ENCODE measurements at places on chromosomes 13 and 19.

DNA sequence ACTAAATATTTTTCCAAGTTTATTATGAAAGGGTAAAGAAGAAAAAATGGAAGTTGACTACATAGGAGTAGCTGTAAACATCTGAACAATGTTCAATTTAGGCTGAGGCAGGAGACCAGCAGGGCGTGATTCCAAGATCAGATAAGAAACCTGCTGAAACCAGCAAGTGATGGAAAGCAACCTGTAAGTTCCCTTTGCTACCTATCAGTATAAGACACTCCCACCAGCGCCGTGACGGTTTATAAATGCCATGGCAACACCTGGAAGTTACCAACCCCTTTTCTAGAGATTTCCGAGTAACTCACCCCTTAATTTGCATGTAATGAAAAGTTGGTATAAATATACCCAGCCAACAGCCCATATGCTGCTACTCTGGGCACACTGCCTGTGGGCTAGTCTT lies 1.1 kb upstream of the ZNF45 start:
- DNase-seq: no peak

DNA sequence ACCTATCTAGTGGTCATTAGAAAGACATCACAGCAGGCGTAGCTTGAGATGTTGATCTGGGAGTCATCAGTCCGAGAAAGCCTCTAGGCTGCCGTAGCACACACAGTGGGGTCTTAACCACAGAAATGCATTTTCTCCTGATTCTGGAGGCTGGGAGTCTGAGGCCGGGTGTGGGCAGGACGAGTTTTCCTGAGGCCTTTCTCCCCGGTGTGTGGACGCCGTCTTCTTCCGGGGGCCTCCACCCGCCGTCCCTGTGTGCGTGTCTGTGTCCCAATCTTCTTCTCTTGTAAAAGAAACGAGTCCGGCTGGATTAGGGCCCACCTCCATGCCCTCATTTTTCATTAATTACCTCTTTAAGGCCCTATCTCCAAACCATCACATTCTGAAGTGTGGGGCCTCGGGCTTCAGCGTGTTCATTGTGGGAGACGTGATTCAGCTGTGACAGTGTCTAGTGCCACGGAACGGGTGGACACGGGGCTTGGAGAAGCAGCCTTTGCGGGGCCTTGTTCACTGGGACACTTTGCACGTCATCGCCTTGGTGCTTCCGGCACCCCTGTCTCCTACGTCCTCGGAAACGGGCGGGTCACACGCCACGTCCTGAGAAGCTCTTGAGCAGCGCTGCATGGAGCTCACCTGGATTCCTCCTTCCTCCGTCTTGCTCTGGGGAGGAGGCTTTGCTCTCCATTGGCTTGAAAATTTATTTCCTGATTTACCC lies 208.9 kb upstream of the SOX1 start:
- no peak for DNase-seq

- DNase-seq: no peak
Observed at GRCh38 chr13:49320975-49321374, 73.2 kb downstream of the CDADC1 start.

- DNase-seq: no peak
Observed at GRCh38 chr13:20222553-20222952, 9.6 kb downstream of the GJB6 start.

DNA sequence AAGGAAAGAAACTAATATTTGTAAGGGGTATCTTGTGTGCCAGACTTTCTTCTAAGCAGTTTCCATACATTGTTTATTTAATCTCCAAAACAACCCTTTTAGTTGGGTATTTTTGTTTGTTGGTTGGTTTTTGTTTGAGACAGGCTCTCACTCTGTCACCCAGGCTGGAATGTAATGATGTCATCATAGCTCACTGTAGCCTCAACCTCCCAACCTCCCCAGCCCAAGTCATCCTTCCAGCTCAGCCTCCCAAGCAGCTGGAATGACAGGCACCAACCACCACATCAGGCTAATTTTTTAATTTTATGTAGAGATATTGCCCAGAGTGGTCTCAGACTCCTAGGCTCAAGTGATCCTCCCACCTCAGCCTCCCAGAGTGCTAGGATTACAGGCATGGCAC lies 41.2 kb upstream of the LSM14A start:
- no peak for DNase-seq

DNA sequence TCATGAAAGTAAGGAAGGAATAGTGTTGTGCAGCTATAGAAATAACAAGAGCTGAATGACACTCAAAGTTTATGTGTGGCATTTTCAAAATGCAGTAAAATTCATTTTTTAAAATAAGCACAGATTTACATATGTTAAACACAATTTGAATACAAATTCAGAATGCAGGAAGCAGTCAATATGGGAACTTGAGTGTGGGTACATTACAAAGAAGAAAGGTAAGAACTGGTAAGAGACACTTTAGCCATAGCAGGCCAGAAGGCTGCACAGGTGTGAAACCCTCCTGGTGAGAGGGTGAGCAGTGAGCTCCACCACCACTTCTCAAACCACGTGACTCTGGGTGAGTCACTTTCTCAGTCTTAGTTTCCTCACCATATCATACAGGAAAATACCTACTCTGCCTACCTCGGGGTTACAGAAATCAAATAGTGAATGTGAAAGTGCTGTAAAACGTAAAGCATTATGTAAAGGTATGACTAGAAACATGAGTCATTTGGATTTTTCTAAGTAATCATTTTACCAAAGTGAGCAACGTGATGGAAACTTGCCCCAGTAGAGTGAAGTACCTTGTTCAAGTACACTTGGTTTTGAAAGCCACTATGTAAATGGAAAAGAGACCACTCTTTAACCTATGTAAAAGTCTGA lies 40.5 kb downstream of the USP12 start:
- no peak for DNase-seq

DNA sequence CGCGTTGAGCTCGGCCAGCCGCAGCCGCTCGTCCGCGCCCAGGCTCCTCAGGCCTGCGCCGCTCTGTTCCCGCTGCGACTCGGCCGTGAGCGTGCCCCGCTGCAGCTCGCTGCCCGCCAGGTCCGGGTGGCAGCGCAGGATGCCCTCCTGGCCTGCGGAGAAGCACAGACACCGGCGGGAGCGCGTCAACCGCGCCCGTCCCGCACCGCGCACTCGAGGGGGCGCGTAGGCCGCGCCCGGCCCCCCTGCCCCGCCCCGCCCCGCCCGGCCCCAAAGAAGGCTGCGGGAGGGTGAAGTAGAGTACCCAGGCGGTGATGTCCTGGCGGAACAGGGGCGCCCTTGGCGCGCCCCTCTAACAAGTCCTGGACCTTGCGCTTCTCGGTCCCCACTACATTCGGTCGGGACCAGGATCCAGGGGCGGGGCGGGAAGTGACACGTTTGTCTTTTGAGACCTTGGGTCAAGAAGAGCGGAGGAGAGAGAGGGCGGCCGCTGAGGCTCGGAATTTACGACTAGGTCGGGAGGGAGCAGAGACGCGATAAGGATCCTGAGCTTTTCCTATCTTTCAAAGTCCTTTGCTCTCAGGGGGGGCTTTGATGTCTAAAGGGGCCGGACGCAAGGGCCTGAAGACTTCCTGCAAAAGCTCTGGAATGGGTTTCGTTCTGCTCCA lies 9.3 kb upstream of the CDX2 start:
- no peak for DNase-seq

DNA sequence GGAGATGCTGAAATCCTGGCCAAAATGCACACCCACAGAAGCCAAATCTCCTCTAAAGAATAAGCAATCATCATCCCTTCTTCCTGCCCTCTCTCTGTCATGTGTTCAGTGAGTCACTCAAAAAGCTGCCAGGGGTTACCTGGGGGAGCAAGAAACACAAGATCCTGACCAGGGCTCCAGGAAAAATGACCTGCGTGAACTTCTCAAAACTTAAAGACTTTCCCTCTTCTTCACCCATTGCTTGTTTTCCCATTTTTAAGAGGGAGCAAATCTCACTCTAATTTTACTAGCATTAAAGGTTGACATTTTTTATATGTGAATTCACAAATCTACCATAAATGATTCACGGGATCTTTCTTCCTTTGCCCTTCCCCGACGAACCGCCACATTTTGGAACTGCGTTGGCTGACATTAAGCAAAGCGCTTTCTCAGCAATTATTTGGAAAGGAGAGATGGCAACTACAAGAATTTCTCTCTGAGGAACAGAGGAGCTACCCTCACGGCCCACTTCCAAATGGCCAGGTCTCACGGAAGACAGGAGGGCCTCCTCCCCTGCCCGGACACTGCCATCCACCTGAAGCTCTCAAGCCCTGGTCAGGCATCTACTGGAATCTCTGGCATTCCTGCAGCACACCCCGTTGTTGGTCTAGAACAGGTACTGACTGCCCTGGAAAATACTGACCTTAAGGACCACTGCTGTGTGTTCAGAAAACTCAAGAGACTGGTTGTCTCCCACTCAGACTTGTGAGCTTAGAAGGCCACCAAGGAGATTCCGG lies 14.2 kb downstream of the TSHZ3 start:
- no peak for DNase-seq

DNA sequence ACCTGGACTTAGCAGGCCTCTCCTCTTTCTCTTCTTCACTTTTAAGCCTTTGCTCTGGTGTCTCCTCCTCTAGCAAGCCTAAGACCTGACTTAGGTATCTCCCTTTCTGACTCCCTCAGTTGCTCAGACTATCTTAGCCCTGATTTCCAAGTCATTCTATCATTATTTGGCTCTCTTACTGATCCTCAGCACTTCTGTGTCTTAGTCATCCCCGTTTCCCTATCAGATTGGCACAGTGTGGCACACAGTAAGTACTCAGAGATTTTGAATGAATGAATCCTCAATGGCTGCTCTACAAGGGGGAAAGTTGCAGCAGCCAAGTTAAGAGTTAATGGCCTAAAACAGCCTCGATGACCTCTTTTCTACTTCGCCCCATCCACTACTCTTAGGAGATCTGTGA lies 8.2 kb downstream of the KCTD12 start:
- no peak for DNase-seq

DNA sequence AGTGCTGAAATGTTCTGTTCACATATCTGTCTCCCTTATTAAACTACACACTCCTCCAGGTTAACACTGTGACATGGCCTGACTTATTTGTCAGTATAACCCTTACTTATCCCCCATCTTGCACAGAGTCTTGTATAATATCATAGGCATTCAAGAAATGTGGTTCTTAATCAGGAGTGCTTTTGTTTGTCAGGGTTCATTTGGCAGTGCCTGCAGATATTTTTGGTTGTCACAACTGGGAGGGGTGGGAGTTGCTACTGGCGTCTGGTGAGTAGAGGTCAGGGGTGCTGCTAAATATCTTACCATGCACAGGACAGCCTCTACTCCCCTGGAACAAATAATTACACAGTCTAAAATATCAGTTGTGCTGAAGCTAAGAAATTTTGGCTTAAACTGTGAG lies 20.4 kb upstream of the OBI1 start:
- no peak for DNase-seq
